ENCODE measurements at places on chromosomes 3 and 15.

- DNase-seq = no peak
These were observed 39.3 kb downstream of the FBLN2 start for GRCh38 chr3:13588221-13588701.

DNA sequence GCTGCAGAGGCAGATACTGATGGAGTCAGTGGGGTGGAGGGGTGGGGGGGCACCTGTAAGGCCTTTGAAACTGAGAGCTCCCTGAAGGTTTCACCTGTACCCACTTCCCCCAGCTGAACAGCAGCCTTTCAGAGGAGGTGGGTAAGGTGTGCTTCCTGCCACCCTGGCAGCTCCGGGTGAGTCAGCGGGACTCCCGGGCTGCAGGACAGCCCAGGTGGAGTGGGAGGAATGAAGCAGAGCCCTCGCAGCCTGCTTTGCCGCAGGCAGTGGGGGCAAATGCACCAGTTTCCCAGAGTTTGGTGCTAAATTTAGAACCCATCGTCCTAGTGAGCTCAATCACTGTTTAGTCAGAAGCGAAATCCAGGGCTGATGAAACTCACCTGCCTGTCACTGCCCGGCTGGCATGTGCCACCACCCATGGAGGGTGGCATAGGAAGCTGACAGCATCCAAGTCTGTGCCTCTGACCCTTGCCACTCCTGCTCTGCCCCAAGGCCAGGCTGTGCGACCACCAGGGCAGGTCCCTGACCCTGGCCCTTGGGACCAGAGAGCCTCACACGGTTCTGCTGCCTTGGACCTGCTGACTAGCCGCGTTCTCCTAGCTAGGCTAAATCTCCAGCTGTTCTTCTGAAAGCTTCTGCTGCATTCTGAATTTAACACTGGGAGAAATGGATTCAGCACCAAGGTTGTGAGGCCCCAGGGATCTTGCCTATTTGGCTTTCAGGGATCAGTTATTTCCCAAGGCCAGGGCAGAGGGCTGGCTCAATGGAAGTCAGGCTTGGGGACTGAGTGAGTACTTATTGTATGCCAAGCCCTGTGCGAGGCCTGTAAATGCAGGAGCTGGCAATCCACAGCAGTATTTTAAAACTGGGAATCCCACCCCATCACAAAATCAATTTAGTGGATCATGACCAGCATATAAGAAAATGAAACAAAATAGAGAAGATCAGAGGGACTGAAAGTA lies 67.3 kb upstream of the RASGRF1 start:
- DNase-seq = no peak

GRCh38 chr3:124514683-124515082 lies 215.6 kb upstream of the UMPS start:
- no peak for DNase-seq

DNA sequence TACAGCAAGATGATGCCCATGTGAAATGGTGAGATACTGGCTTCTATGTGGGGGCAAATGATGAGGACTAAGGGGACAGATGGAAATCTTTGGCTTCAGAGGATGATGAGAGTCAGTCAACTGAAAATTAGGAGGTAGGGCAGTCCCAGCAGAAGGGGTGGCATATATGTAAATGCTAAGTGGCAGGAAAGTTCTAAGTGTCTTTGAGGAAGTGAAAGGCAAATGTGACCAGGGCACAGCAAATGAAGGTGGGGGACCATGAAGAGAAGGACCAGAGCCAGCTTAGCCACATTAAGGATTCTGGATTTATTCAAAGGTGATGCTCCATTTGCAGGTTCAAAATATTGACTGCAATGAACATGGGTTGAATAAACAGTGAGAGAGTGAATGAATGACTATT lies 29.2 kb upstream of the LIMD1 start:
- DNase-seq = no peak

- no peak for DNase-seq
These were observed 82.6 kb upstream of the RAP2B start for GRCh38 chr3:153079386-153079785.

DNA sequence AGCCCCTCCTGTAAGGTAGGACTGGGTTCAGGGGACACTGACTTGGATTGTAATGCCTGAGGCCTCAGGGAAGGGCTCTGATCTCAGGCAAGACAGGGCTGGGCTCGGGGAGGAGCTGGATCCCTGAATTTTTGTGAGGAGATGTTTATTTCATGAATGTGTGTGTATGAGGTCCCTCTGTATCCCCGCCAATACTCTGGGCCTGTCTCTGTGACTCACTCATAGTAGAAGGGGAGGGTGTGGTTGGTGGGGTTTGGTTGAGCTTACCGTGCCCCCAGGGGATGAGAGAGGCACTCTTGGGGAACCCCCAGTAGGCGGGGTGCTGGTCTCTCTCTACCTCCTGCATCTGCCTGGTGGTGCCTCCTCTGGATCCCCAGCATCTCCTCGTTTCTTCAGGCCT lies 28.1 kb downstream of the RPSA start:
- peak; percentile 27 for DNase-seq

GRCh38 chr3:111311709-111312235 lies 230.2 kb upstream of the CD96 start:
- DNase-seq = peak; percentile 38

DNA sequence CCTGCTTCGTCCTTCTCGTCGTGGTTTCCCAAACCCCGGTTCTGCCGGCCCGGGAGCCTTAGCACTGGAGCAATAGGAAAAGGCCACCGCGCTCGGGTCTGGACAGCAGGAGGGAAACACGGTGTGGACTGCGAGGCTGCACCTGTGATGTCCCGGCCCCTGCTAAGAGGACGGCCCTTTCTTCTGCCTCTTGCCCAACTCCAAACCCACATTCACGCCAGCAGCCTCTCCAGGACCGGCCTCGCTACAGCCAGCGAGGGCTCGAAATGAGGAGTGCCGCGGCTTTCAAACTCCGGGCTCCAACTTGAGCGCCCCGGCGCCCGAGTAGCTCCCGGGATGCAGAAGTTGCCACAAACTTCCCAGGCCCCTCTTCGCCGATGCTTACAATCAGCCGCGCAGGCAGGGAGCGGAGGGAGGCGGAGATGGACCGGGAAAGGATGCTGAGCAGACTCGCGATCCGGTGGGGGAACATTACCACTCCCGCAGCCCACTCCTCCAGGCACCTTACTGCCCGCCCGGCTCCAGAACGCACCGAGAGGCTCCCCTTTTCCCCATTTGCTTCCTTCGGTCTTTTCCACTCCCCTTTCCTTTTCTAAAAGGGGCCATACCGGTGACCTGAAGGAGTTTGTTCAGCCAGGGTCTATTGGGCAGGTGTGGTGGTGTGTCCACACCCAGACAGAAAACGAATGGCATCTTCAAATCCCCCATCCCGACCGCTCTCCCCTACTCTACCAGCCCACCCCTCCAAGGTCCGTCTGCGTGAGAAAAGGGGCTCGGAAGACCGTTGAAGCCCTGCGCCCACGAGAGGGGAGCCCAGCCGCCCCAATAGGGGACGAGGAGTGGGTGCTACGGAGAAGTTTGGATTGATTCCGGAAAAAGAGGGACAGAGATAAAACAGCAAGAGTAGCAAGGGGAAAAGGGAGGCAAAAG lies 18.8 kb upstream of the SATB1 start:
- no peak for DNase-seq

DNA sequence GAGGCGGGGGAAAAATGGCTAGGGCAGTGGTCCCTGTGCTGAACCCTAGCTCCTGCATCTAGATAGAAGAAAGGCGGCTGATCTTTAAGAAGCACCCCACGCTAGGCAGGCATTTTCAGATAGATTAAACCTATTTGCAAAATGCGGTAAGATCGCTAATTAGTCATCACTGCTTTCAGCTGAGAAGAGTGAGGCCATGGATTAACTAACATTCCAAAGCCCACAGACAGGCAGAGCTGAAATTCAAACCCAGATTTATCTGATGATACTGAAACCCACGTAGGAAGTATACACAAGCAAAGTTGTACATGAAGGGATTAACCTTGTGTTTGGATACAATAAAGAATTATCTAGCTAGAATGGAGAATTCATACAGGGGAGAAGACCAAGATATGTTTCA lies 4.8 kb downstream of the ADPGK start:
- DNase-seq = peak; percentile 34

GRCh38 chr3:188863999-188864406 lies 307.8 kb upstream of the TPRG1 start:
- peak; percentile 72 for DNase-seq

DNA sequence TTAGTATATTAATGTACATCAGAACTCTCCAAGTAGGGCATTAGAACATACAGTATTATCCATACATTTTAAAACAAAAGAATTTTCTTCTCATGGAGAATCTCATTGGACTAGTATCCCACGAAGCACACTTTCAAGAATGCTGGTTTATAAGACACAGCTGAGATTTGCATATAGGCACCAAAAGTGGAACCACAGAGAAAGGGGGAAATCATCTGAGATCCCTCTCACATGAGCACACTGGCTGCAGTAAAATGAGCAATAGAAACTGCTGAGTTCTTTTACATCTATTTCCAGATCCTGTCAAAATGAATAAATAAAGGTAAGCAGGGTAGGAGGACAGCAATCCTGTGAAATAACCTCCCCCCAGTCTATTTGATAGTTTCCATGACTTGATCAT lies 665.3 kb downstream of the FHIT start:
- no peak for DNase-seq

DNA sequence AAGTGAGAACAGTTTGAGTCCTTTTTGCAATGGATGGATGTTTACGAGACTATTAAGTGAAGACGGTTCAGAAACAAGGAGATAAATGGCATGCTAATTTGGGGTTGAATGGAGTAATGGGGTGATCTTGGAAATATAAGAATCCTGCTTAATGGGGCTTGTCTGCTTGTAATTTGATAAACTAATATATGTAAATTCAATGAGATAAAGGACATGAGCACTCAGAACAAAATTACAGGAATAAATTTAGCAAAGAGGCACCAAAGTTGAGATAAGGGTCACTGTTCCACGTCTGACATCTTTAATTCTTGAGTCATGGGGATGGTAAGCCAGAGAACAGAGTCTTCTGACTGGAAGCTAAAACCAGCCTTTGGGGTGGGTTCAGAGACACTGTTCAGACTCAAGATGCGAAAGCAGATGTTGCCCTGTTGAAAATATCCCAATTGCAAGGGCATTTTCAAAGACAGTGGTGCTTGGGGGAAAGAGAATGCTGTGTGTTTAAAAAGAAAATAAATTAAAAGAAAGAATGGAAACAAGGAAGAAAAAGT lies 67.8 kb upstream of the CHRNB4 start:
- no peak for DNase-seq

DNA sequence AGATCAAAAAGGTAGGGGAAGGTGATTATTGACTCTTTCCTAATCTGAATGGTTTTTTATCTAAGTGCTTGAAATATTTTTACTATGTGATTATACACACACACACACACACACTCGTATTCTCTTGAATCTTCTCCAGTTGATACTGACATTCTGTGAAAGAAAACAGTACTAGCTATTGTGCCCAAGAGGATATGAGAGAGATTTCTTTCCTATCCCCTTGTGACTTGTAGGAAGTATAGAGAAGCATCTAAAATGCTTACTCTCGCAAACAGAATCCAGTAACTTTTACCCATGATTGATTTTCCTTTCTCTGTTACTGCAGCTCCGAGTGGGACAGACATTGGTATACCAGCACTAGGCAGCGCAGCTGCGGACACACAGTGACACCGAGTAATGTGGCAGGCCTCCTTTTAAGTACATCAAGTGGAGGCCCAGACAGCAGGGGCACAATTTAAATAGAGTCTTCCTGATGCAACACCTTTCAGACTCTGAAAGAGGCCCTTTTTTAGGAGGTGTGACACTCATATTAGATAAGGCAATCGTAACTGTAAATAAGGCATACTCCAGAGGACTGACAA lies 421.0 kb upstream of the CNTN4 start:
- DNase-seq = no peak

GRCh38 chr3:188198001-188198400 lies 44.0 kb downstream of the LPP start:
- no peak for DNase-seq

- DNase-seq = peak; percentile 72
These were observed 2.9 kb upstream of the TM4SF19 start for GRCh38 chr3:196341137-196341536.

DNA sequence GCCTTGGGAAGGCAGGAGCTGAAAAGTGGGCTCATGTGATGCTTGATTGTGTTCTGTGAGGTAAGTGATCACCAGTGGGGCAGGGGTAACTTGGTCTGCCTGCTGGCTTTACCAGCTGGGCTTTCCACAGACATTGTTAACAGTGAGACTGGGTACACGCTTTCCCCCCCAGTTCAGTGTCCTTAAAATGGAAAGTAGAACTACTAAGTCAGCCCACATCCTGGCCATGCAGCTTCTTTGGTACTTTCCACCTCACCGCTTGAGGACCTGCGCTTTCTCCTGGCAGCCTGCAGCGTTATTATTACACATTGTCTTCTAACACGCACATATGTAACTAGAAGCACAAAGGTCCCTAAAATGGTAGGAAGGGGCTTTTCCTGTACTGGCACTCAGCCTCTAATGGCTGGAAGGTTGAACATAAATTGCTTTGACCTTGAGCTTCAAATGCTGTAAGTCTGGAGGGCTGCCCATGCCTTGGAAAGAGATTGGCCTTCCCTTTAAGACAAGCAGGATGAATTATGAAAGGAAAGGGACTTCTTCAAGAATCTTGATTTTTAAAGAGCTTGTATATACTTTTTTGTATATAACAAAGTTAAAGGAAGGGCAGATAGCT lies 216.1 kb upstream of the ROPN1 start:
- DNase-seq = no peak

GRCh38 chr15:65177901-65178300 lies 7.2 kb downstream of the CLPX start:
- no peak for DNase-seq

DNA sequence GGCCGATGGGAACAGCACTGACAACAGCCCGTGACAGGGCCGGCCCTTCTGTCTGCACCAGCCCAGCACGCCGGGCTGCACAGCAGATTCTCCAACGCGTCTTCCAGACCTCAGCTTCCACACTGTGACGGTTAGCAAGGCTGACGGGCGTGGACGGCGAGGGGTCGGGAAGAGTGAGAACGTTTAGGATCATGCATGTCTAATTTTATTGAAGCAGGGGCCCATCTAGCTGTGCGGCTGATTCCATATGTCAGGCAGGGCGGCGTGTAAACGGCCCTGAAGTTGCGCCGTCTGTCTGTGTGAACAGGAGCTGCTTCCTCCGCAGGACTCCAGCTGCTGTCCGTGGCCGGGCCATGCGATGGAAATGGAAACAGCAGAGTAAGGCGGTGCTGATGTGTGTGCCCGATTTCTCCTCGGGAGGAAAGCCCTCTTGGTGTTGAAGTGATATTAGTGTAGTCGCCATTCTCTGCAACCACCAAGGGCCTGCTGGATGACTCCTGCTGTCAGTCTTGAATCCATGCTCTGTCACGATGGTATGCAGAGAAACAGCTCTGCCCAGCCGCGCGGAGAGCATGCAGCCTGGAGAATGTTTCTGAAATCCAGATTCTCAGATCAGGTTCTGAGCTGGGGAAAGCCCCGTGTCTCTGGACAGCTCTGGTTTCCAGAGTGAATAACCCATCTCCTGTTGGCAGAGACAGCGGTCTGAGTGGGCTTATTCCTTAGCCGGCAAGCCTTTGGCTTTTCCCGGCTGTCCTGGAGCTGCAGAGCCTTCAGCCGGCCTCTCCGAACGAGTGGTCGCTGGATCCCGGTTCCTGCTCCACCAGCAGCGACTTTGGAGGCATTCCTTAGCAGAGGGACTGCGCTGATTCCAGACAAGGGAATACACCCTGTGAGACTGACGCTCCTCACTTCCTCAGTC lies 158.1 kb upstream of the UBE3A start:
- no peak for DNase-seq
